ELF-1 (cell line): ENCODE measurements at places on chromosomes 1 and 21.

- DNase-seq, result no peak
Measured at GRCh38 chr1:55938376-55938850, 641.0 kb downstream of the PLPP3 start.

- no peak for DNase-seq
Measured at GRCh38 chr21:16073586-16073985, 343.8 kb downstream of the USP25 start.

GRCh38 chr1:158972841-158973240 is 36.9 kb upstream of the IFI16 start:
- DNase-seq, result no peak

DNA sequence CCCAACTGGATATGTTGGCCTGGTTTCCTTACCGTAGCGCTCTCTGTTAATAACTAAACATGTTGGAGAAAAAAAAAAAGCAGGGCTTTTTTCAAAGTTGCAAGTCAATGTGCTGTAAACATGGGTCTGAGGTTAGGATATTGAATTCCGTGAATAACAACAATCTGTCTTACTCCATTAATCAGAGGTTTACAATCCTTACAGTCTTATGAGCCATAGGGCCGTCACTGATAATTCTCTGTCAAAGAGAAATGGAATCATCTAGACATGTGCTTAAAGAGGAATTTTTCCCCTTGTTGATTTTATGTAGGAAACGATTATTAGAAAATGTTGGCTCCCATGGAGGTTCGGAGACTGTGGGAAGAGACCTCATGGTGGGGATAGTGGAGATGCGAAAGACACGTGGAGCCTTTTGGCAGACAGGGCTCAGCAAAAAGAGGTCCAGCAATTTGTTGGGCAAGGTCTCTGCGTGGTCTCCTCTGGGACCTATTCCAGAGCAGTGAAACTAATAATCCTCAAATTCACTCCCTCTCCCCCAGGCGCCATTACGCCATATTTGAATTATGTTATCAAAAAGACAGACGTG is 83.5 kb upstream of the CLDN14 start:
- no peak for DNase-seq

GRCh38 chr1:246332078-246332477 is 175.0 kb downstream of the SMYD3 start:
- DNase-seq, result no peak

DNA sequence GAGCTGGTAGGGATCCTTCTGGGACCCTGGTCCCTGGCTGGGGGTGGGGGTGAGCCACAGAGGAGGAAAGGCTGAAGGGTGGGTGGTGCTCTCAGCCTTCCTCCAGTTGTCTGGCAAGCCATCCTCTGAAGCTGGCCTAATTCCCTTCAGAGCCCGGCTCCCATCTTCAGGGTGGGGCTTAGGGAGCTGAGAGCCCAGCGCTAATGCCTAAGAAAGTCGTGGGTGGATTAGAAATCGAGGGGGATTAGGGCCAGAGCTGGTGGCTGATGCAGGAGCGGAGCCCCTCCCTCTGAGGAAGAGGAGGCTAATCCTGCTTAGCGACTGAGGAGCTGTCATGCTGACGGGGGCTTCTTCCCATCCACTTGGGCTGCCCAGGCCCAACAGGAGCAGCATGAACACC is 30.8 kb upstream of the DMBX1 start:
- DNase-seq, result no peak

GRCh38 chr1:245512980-245513578 is 358.3 kb downstream of the KIF26B start:
- no peak for DNase-seq

DNA sequence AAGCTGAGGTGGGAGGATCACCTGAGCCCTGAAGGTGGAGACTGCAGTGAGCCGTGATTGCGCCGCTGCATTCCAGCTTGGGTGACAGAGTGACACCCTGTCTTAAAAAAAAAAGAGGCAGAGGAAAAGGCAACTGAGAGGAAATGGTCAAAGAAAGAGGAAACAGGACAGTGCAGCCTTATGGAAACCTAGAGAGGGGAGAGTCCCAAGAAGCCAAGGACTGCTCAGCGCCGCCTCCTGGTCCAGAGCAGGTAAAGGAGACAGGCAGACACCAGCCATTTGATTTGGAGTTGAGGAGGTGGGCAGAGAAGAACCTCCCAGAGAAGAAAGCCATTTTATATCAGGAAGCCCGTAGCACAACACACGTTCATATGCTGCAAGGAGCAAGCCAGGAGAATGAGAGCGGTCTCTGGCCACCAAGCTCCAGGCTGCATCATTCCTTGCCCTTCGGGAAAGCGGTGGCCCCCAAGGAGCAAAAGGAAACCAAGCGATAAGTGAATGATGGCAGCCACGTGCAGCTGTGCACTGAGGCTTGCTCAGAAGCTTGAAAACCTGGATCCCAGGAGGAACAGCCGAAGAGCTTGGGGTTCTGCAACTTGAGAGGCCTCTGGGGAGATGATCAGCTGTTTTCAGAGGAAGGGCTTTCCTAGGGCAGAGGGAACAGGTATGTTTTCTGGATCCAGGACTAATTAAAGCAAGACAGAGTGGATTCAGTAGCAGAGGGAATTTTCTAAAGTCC is 33.7 kb downstream of the LRRC42 start:
- peak; percentile 27 for DNase-seq

DNA sequence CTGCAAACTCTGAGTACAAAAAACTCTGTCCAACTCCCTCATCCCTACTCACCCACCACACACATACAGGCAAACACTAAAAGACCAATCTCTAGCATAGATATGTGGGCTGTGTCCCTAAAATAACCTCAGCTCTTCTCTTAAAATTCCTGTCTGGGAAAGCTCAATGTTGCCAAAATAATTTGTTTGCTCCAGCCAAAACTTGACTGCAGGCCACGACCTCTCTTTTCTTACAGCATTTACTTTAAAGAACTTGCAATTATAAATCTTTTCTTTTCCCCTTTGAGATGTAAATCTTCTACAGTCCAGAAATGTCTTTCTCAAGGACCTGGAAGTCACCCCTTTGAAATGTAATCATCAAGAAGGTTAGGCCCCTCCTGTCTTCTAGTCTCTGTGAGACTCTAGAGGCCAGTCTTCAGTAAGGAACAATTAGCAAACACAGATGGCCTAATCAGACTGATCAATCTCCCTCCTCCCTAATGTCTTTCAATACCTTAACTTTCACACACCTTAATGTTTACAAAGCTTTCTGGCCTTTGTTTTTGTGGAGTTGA is 483.6 kb upstream of the RGS18 start:
- peak; percentile 10 for DNase-seq

DNA sequence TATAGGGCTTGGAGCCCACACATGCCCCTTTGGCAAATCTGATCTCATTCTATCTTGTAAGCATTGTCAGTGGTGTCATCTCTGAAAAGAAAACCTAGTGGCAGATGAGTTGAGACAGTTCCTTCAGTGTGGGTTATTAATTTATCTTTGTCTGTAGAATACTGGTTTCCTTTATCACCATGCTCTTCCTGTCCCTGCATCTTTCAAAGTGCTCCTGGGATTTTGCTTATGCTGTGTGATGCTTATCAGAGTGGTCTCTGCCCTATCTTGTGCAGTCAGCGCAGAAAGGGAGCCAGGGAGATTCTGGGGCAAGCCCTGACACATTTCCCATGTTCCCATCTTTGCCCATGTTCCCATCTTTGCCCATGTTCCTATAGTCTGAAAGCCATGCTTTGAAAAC is 402.9 kb downstream of the RWDD3 start:
- no peak for DNase-seq

- DNase-seq, result no peak
Measured at GRCh38 chr1:3529099-3529729, 74.7 kb downstream of the ARHGEF16 start.

- DNase-seq, result no peak
Measured at GRCh38 chr1:169694304-169695075, 16.9 kb downstream of the SELL start.

- no peak for DNase-seq
Measured at GRCh38 chr1:246725191-246725590, 982 bp downstream of the SCCPDH start.

DNA sequence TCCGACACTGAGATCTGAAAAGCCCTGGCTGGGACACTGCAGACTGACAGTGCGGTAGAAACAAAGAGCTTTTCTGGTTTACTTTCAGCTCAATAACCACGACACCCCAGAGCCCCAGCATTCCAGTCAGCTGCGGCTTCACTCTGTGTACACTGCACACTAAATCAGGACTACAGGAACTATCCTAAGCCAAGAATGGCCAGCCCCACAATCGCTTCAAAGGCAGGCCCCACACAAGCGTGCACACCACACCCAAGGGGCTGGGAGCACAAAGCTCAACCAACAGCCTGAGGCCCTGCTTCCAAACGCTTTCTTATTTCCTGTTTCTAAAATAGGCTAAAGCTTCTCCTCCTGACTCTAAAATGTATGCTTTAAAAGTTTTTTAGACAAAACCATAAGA is 28.4 kb downstream of the URB1 start:
- DNase-seq, result no peak

- DNase-seq, result no peak
Measured at GRCh38 chr1:38418195-38419030, 371.8 kb upstream of the POU3F1 start.

DNA sequence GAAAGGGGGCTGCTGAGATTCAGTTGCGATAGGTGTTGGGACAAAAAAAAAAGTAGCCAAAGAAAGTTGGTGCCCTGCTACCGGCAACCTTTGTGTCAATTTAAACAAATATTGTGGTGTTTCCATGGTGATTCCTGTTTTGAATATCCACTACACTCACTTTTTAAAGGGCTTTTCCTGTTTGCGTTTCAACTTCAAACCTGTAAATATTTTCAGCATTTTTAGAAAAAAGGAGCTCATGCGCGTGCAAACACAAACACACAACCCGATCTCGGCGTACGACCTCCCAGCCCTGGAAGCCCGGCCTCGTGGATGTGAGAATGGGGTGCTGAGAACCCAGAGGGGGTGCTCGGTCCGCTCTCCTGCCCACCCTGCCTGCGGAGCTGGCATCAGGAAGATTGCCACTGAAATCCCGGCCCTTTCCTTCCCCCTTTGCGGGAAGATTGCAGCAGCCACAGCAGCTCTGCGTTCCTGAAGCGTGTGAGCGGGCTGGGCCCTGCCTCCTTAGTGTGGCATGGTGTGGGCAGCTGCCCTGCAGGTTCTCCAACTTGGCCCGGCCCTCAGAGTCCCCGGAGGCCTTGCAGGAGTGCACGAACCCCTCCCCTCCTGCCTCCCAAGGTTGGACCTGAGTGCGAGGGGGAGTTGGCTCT is 34.8 kb downstream of the CASZ1 start:
- DNase-seq, result no peak

- DNase-seq, result peak; percentile 20
Measured at GRCh38 chr1:225423518-225423855, 4.4 kb downstream of the LBR start.

DNA sequence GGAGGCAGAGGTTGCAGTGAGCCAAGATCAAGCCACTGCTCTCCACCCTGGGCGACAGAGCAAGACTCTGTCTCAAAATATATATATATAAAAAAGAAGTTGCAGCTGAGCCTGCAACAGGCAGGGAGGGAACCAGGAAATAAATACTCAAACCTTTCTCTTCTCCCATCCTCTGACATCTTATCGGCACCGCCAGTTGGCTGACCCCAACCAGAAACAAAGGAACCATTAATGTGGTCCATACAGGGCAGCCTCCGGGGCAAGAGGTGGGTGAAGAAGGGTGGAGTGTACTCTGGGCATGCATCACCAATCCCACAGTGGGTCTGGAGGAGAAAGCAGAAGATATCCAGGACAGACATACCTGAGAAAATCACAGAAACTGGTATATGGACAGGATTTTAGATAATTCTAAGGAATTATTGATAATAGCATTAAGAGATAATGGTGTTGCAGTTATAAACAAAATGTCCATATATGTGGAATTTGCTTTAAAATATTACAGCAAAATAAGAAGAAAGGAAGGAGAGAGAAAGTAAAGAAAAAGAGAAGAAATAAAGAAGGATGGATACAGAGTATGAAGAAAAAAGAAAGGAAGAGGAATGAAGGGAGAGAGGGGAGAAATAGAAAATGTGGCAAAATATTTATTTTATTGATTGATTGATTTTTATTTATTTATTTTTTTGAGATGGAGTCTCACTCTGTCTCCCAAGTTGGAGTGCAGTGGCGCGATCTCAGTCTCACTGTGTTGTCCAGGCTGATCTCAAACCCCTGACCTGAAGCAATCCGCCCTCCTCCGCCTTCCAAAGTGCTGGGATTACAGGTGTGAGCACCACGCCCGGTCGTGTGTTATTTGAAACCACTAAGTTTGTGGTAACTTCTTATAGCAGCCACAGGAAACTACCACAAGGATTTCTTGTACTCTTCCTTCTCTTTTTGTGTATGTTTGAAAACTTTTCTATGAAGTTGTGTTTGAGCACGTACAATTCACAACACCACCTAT is 4.1 kb upstream of the PTAFR start:
- DNase-seq, result no peak

GRCh38 chr1:62295921-62296491 is 23.2 kb downstream of the KANK4 start:
- no peak for DNase-seq

- no peak for DNase-seq
Measured at GRCh38 chr1:31834501-31834900, 18.7 kb upstream of the SPOCD1 start.

- DNase-seq, result no peak
Measured at GRCh38 chr1:67755619-67756018, 70.6 kb downstream of the GADD45A start.

GRCh38 chr1:157399343-157399983 is 152.9 kb downstream of the FCRL5 start:
- DNase-seq, result no peak

DNA sequence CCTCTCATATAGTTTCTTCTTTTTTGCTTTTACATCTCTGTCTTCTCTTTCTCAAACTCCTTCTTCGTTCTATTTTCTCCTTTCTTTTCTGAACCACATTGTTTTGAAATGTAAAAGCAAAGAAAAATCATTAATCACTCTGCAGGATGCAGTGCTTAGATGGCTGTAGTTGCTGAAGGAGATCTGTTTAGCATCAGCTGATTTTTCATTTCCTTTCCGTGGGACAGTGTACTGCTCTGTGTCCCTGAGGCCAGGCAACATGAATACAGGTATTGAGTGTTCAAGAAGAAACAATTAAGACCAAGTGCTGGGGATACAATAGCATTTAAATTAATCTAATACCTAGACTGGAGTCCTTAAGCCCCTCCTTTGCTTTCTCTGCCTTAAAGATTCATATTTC is 257.2 kb upstream of the SPAG17 start:
- no peak for DNase-seq

DNA sequence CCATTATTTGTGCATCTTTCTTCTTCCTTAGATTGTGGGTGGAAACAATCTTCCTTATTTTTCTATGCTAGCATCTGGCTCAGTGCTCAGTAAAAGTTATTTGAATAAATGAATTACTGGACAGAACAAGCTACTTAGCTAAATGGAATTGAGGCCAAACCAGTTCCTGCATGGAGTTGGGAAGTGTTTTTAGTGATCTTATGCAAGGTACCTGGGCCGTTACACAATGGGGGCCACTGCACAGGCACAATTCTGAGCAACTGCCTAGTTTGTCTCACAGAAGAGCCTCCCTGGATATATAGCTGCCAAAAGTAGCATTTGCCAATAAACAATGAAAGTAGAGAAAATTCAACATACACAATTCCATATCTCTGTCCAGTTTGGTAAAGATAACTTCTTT is 27.0 kb upstream of the SERBP1 start:
- DNase-seq, result no peak
